Stimulated activated CD4-positive, alpha-beta T cell treated with anti-CD3 and anti-CD28 coated beads, Interleukin-2, amount 100 ng/mL, for 24 hours (primary cell): ENCODE measurements at places on chromosomes 16 and 17.
A peak's percentile ranks its signal among the peaks of the same experiment; 100 is the strongest.

DNA sequence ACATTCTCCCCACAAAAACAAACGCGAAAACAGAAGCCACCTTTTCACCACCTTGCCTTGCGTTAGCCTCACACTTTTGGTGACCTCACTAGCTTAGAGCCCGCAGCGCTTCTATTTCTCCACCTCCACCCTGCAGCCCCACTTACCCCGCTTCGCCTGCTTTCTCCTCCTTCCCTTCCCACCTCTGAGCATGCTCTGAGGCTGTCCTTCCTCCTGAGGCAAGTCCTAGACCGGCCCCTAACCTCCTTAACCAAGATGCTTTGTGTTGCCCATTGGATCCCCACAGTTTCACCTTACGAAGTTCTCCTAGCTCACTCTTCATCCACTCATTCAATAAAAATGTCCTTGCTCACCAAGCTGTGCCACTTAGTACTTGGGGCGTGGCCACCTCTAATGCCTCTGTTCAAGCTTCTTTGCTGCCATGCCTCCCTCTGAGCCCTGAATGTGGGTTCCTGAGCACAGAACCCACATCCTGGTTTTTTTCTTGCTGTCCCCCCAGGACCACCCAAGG lies 1.3 kb downstream of the GNGT2 start:
- DNase-seq: no peak

DNA sequence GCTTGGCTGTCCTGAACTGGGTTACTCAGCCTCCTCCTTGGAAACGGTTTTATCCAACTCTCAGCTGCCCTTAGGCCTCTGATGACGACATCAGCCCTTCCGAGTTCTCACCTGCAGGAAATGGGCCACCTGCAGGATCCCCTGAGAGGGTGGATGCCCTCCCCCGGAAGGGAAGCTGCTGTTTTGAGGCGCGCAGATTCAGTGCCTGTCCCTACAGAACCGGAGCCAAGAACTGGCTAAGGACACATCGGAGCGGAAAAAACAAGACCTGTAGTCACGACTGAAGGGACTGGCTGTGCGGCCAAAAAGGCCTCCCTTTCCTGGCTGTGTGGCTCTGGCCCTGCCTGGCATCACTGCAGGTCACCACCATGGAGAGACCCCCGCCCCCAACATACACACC lies 11.7 kb upstream of the C16orf95 start:
- no peak for DNase-seq

DNA sequence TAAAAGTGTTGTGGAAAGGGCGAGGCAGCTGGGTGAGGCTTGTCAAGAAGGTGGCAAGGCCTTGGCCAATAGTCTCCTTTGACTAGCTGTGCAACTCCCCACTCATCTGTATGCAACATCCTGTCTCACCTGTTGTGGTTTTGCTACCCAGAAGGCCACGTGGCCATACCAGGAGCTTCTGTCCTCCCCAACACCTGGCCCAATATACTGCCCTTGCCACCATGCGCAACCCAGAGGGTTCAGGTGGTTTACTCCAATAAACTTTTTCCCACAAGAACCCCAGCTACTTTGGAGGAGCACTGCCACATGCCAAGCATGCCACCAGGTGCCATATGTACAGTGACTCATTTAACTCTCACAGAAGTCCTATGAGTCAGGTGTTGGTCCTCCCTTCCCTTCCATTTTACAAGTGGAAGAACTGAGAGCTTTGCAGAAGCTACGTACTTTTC lies 10.2 kb downstream of the MYO19 start:
- DNase-seq: no peak

DNA sequence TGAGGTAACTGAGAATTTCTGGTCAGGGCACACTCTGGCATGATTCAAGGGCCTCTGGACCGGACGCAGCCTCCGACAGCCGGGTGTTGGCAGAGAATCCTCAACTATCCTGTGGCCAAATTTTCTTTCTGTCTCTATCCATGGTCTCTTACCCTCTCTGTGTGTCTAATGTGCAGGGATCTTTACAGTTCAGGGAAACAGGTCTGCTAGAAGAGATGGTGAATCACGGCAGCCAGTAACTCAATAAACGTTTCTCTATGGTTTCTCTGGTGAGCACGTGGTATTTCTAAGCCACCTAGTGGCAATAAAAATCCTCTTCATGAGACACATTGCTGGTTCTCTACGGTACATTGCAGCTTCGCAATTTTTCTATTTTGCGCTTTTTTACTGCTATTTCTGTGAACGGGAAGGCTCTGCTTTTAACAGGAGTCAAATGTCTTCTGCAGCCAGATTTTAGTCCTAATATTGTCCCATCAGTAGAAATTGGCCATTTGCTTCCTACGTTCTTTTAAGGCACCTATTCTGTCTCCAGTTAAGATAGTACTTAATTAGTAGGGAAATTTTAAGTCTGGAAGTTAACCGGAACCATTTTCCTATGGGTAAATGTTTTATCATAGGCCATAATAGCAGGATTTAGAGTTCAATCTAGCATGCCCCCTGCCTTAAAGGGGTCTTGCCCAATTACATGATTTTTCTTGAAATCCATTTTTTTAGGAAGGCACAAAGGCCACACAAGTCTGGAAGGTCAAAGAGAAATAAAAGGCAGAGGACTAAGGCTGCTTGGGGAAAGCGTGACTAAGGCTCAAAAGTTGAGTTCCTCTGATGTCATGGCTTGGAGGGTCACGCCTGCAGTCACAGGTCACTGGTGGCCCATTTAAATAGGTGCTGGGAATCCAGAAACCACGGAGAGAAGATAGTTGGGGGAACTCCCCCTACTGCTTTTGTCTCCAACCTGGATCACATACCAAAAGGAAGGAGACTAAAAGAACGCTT lies 31.5 kb downstream of the QPRT start:
- peak; percentile 30 for DNase-seq

DNA sequence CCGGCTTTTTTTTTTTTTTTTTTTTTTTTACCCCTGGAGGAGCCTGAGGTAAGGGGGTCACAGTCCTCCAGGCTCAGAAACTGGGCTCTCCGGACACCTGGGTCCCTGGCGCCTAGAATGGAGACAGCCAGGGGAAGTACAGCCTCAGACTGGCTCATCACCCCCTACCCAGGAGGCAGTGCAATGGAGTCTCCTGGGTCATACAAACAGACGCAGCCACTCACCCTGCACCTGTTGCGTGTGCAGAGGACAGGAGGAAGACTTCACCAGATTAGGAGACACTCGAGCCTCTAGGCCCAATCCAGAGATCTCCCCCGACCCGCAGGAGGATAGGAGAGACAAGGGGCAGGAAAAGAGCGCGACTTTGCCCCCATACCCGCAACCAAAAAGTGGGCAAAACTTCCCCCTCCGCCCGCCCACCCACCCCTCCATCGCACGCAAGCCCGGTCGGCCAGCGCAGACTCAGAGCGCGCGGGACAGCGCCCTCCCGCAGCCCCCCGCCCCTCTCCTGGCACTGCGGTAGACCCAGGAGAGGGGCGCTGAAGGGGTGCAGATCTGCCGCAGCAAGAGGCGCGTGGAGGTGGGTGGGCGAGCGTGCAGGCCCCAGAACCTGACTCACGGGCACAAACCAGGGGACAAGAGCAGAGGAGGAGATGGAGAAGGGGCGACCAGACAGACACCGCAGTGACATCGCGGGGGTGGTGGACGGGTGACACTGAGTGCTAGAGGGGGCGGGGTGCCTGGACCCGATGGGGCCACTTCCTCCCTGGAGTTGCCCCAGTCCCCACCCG lies 900 bp downstream of the HAP1 start:
- no peak for DNase-seq

GRCh38 chr17:34487626-34488025 lies 91.8 kb upstream of the TMEM132E start:
- DNase-seq: no peak

- DNase-seq: peak; percentile 45
These were observed 45.8 kb downstream of the STAT3 start for GRCh38 chr17:42342242-42343008.

DNA sequence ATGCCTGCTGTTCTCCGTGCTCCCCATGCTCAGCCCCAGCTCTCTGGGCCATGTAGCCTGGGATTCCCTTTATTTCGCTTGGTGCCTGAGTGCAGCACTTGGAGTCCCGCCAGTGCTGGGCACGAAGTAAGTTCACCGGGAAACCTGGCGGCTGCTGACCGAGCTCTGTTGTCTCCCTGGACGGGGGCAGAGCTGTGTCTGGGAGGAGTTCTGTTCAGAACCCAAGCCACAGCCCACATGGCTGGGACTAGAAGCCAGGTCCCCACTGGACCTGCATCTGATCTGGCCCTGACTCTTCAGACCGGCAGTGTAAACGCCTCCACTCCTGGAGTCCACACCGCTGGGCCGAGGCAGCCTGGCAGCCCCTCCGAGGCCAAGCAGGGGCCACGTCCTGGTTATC lies 37.5 kb upstream of the CIBAR2 start:
- no peak for DNase-seq

- DNase-seq: no peak
These were observed 32.9 kb downstream of the HS3ST3A1 start for GRCh38 chr17:13568582-13569397.

- DNase-seq: no peak
These were observed 58.5 kb downstream of the ADAMTS18 start for GRCh38 chr16:77376358-77376757.

DNA sequence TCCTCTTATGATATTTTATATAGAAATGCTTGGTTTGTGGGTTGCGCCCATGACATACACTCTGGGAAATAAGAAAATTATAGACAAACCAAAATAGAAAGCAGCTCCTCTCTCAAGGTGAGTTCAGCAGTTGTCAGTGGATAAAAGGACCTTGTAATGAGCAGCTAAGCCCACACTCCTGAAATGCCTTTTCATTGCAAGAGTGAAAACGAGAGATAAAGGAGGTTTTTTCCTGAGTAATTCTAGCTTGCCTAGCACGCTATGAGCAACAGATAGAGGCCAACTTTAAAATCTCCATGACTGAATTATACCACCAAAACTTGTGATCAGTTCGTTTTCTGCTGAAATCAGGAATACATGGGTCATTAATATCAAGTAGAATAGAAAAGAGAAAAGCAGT lies 261.8 kb upstream of the CACNG5 start:
- no peak for DNase-seq

DNA sequence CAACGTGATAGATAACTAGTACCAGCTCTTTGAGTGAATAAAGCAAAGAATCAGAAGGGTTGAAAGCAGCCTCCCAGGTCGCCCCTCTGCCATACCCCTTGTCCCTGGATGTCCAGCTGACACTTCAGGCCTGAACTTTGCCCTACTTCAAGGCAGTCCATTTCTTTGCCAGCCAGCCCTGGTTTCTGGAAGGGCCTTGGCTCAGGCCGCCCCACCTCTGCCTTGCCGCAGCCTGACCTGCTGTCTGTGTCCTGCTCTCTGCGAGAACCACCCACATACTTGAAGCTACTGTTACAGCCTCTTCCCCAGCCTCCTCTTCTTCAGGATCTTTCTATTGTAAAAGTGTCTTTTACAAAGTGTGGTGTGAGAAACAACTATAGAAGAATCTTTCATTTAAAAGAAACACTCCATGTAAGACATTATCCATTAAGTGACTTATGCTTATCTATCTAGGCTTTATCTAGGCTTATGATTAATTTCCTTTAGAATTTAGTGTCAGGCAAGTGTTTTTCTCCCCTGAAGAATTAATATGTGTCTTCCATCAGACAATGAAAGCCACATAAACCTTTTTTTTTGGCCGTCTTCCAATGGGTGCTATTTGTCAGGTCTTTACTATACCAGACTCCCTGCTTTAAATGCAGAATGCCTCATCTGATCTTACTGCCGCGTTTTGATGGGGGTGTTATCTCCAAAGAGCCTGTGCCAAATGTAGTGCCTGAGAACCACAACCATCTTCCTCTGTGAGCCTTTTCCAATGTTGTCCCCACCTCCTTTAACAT lies 133.9 kb downstream of the SOCS1 start:
- no peak for DNase-seq

DNA sequence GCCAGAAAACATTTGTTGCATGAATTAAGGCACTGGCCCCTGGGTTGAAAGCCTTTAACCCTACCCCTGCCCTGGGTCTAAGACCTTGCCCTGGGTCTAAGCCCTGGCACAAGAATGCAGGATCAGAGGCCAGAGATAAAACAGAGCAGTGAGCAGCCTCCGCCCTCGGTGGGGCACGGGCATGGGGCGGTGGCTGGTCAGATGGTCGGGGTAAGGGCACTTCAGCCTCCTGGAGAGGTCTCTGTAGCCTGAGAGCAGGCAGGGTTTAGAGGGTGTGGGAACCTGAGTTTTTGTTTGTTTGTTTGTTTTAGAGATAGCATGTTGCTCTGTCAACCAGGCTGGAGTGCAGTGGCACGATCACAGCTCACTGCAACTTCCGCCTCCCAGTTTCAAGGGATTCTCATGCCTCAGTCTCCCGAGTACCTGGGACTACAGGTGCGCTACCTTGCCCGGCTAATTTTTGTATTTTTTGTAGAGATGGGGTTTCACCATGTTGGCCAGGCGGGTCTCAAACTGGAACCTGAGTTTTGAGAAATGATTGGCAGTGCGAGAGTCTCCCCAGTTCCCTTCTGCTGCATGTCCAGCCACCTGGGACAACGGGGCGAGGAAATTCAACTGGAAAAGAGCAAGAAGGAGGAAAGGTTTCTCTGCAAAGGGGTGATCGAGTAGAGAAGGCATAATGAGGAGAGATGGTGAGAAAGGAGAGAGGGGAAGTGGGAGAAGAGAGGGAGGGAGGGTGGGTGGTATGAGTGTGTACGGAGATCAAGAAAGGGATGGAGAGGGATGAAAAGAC lies 27.7 kb downstream of the TNS4 start:
- DNase-seq: no peak

GRCh38 chr16:68463904-68464303 lies 15.6 kb upstream of the SMPD3 start:
- no peak for DNase-seq

DNA sequence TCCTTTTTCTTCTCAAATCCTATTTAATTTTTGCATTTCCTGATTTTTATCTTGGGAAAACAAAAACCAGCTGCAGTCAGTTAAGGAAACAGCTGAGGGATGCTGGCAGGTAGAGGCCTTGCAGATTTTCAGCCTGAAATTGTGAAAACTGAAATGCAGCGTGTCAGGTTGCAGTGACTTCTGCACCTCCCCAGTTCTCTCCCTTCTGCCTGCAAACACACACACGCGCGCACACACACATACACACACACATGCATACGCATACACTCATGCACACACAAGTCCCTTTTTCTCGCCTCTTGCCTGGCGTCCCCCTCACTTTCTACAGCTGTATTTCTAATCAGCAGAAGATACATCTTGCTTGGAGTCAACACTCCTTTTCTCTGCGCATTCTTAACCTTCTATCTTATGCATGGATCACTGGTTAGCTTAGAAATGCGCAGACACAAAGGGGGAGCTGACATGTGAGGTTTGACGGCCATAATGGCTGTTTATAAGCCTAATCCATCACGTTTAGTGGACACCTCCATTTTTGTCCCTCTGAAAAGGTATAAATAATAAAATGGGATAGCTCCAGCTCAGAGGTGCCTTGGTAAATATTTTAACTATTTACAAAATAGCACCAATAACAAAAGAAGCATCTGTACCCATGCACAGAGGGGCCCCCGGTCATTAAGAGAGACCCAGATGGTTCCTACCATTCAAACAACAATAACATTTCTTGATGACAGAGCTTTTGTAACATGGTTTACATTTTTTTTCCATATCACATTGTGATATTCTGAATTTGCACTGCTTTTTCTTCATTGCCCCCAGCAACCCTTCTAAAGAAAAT lies 392.1 kb upstream of the SALL1 start:
- DNase-seq: no peak
